GM04504 (cell line): ENCODE measurements at places on chromosomes 6 and 20.

DNA sequence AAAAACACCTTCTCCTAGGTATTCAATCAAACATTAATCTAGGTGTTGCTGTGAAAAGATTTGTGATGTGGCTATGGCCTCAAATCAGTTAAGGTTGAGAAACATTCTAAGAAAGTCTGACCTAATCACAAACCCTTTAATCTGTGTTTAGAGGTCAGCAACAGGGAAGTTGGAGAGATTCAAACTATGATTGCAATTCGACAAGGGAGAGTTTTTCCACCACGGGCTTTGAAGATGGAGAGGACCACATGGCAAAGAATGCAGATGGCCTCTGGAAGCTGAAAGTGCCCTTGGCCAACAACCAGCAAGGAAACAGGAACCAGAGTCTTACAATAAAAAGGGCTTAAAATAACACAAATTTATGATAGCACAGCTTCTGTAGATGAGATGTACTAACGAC lies 29.6 kb upstream of the LGSN start:
- no peak for DNase-seq

DNA sequence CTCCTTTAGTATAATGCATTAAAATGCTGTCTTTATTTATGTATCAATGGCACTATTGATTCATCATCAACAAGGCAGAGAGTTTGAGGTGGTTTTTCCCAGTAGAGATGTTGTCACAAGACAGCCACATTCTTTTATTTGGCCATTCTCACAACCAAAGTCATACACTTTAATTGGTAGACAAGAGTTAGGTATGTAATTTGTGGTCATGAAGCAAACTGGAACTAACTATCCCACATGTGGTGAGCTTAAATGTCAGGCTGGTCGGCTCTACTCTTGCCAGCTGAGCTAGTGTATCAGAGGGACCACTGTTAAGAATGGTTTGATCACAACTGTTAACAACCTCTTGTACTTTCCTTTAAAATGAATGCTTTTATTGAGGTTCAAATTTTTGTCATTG lies 714.6 kb downstream of the CD109 start:
- peak; percentile 51 for DNase-seq

- DNase-seq, result no peak
Observed at GRCh38 chr6:157155804-157156203, 167.5 kb downstream of the TMEM242 start.

- DNase-seq, result no peak
Observed at GRCh38 chr6:35343092-35343834, 905 bp downstream of the PPARD start.

GRCh38 chr6:90383196-90383822 lies 86.7 kb upstream of the BACH2 start:
- no peak for DNase-seq

DNA sequence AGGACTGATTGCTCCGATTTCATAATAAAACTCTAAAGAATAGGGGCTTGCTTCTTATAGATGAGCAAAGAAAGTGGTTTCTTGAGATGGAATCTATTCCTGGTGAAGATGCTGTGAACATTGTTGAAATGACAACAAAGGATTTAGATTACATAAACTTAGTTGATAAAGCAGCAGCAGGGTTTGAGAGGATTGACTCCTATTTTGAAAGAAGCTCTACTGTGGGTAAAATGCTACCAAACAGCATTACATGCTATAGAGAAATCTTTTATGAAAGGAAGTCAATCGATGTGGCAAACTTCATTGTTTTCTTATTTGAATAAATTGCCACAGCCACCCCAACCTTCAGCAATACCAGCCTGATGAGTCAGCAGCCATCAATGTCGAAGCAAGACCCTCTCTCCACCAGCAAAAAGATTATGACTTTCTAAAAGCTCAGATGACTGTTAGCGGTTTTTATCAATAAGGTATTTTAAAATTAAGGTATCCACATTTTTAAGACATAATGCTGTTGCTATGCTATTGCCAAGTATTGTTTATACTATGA lies 12.7 kb upstream of the MTRF1L start:
- no peak for DNase-seq

DNA sequence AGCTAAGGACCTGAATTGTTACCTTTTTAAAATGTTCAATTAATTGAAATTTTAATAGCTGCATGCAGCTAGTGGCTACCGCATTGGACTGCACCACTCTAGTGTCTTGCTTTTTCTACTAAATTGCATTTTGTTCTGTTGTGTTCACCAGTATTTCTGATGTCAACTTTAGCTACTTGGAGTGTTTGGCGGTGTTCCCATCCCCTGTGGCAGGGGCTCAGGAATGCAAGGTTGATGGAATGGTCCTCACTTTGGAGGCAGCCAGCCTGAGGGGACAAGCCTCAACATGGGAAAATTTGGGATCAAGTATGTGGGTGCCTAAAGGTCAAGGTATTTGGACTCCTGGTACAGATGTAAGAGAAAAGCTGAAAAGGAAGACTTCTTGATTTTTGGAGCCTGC lies 230.1 kb upstream of the PRND start:
- DNase-seq, result no peak

GRCh38 chr6:72182337-72183246 lies 296.2 kb downstream of the RIMS1 start:
- DNase-seq, result peak; percentile 8

- no peak for DNase-seq
Observed at GRCh38 chr6:37141281-37142049, 28.5 kb upstream of the PIM1 start.

GRCh38 chr6:69622230-69622629 lies 174.6 kb downstream of the LMBRD1 start:
- DNase-seq, result no peak

DNA sequence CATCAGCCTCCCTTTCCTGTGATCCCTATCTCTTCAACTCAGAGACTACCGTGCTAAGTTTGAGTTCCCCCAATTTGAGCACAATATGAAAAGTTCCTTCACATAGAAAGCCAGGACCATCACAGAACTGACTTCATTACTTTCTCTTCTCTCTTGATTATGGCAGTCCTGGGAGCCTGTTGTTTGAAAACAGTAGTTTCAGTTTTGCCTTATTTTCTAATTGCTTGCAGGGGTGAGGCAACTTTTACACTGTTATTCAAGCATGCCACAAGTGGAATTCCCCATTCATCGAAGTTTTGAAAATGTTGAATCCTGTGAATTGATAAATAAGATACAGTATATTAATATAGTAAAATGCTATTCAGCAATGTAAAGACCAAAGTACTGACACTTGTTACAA lies 569.7 kb upstream of the MARCKS start:
- no peak for DNase-seq

GRCh38 chr20:52987295-52987694 lies 15.1 kb downstream of the TSHZ2 start:
- DNase-seq, result no peak

GRCh38 chr6:154358019-154358545 lies 1.5 kb upstream of the IPCEF1 start:
- DNase-seq, result no peak

GRCh38 chr6:53335224-53335994 lies 13.3 kb downstream of the ELOVL5 start:
- no peak for DNase-seq

GRCh38 chr20:33667676-33668465 lies 1.1 kb downstream of the ACTL10 start:
- DNase-seq, result no peak

- DNase-seq, result no peak
Observed at GRCh38 chr6:169168302-169168630, 85.4 kb downstream of the THBS2 start.

GRCh38 chr6:55560290-55560885 lies 18.6 kb downstream of the HMGCLL1 start:
- DNase-seq, result no peak

DNA sequence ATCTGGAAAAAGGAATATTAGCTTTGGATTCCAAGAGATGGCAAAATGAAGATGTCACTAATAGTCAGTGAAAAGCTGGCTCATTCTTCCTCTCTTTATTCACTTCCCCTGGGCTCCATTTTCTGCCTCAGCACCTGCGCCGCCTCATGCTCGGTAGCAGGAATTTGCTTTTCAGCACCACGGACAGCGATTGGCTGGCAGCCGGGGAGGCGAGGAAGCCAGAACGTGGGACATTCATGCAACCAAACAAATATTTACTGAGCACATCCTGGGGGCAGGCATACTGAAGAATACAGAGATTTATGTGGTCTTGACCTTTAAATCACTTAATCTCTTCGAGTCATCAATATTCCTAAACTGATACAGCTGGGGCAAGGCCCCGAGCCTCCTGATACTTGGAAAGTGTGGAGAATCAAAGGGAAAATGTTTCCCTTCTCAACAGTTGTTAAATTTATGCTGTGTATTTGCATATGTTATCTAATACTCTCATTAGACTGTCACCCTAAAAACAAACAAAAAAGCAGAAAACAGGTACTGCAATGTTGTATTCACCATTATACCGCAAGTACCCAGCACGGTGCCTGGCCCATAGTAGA lies 12.1 kb upstream of the PDYN start:
- no peak for DNase-seq

- no peak for DNase-seq
Observed at GRCh38 chr20:40757087-40757486, 68.1 kb upstream of the MAFB start.

GRCh38 chr20:43751167-43752050 lies 24.6 kb upstream of the GTSF1L start:
- DNase-seq, result no peak

- DNase-seq, result no peak
Observed at GRCh38 chr6:2558861-2559801, 191.6 kb downstream of the MYLK4 start.

DNA sequence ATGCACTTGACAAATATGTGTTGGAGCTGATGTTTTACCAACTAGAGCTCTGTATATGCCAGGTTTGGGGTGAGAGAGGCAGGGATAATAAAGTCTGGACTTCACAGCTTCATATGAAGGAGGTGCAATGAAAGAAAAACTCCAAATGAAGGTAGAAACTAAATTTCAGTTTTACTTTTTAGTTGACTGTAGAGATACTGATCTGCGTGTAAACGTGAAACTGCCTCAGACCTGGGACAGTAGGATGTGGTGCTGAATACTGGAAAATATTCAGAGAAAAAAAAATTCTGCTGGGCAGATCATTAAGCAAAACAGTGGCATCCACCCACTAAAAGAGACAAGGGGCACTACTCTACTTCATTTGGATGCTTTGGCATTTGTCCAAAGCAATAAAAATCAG lies 94.5 kb downstream of the BACH2 start:
- DNase-seq, result no peak

- DNase-seq, result peak; percentile 37
Observed at GRCh38 chr6:169800668-169801395, 49.4 kb downstream of the ERMARD start.

GRCh38 chr6:114521926-114522325 lies 179.1 kb upstream of the HS3ST5 start:
- no peak for DNase-seq

GRCh38 chr20:61516346-61517208 lies 264.5 kb downstream of the CDH4 start:
- no peak for DNase-seq

- DNase-seq, result no peak
Observed at GRCh38 chr6:88749849-88750248, 213.6 kb downstream of the RNGTT start.

DNA sequence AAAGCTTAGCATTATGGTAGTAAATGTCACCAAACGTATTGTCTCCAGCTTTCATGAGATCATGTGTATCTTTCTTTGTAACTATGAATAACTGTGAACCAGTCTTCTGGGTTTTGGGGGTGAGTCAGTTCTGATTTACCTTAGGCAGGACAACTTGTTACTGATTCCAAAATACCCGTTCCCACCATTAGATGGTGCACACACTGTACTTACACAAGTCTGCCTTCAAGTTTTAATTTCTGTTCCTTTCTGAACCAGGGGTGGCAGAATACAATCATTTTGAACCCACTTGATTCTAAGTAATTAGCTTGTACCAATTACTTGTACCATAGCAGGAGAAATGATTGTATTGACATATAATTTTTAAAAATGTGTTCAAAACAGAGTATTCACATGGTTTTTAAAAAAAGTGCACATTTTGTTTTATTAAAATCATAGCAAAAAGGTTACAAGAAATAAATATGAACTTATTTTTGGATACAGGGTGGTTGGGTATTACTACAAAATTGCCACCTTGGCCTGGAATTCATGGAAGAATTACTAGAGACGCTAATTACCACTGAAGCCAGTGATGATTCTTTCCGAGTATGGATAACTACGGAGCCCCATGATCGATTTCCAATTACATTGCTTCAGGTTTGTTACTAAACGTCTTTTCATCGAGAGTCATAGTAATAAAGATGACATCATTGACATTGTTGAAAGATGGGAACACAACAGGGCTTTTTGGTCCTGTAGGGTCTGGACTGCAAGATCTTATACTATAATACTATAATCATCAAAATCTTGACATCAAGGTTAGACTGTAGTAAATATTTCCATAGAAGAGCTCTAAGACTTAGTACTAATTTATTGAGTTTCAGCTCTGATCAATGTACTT lies 75.2 kb upstream of the GLP1R start:
- DNase-seq, result peak; percentile 21

- no peak for DNase-seq
Observed at GRCh38 chr6:167524261-167525111, 199.6 kb downstream of the TTLL2 start.

DNA sequence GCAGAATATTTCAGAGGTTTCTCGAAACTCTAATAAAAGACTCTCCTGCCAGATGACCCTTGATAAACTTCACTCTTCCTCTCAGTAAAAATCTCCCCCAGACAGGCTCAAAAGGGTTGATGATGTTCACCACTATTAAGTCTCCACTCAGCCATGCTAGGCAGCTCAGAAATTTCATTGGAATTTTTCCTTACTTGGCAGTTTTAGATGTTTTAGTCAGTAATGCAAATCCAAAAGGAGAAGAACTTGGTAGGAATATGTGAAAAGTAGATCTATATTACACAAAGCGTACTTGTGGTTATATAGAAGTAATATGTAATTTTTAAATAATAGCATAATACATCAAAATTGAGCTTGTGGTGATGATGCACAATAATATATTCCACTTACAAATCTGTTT lies 333.0 kb downstream of the PHF3 start:
- DNase-seq, result no peak

- DNase-seq, result peak; percentile 30
Observed at GRCh38 chr6:33962246-33963027, 158.6 kb upstream of the MLN start.

- DNase-seq, result peak; percentile 82
Observed at GRCh38 chr6:144264270-144265060, 20.7 kb upstream of the UTRN start.
